Hematopoietic multipotent progenitor cell treated with erythropoietin and hydrocortisone succinate and interleukin-3 and kit ligand, for 15 days (in vitro differentiated cells): ENCODE measurements at places on chromosomes 16 and 17.

GRCh38 chr17:11550431-11550830 is 47.8 kb upstream of the DNAH9 start:
- DNase-seq, result no peak

- DNase-seq, result no peak
Measured at GRCh38 chr17:44546671-44547606, 10.3 kb upstream of the FZD2 start.

DNA sequence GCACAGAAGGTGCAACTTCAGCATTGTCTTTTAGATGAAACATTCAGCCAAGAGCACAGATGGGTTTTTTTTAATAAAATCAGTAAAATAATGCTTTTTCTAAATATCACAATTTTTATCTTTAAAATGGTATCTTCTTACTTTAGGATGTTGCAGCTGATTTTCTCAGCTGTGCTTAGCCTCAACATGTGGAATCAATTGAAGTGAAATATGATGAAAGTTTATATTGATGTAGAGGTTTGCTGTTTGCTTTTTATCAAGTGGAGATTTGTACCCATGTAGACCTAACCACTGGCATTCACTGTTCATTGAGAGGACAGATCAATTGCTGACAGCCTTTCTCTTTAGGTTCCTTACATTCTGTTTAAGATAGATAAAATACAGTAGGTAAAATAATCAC is 107.8 kb downstream of the CYB561 start:
- DNase-seq, result no peak

DNA sequence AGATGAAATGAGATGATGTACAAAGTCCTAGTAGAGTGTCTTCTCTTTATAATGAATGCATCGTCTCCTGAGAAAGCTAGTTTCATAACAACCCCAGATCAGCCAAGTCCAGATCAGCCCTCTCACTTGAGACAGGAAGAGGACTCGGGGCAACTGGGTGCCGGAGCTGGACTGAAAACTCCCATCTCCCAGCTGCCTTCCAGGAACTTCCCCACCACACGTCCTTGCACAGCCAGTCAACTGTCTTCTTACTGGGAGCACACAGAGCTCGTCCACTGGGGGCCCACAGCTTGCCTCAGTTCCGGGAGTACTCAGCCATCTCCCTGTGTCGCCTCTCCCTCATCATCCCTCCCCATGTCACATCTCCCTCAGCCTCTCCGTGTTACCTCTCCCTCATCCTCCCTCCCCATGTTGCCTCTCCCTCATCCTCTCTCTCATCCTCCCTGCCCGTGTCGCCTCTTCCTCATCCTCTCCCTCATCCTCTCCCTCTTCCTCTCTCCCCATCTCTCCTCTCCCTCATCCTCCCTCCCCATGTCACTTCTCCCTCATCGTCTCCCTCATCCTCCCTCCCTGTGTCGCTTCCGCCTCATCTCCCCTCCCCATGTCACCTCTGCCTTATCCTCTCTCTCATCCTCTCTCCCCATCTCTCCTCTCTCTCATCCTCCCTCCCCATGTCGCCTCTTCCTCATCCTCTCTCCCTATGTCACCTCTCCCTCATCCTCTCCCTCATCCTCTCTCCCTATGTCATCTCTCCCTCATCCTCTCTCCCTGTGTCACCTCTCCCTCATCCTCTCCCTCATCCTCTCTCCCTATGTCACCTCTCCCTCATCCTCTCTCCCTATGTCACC is 22.4 kb upstream of the KCNH6 start:
- no peak for DNase-seq

- DNase-seq, result peak; percentile 68
Measured at GRCh38 chr16:74896389-74897370, 88.2 kb downstream of the WDR59 start.

- DNase-seq, result no peak
Measured at GRCh38 chr17:63450551-63450950, 4.4 kb upstream of the CYB561 start.

DNA sequence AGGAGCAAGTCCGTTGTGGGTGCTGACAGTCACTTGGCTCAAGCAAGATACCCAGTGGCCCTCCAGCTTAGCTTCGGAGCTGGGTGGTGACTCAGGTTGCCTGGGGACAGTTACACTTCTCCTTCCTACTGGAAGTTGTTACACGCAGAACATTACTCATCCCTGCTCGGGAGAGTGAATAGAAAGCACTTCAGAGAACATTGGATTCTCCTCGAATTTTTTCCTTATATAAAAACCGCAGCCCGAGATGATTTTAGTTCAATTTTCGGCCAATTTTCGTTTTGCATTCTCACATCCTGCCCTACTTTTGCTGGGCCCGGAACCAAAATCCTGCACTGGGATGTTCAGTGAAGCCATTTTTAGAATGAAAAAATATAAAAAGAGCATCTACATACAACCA is 99.7 kb downstream of the ELAC2 start:
- DNase-seq, result no peak

DNA sequence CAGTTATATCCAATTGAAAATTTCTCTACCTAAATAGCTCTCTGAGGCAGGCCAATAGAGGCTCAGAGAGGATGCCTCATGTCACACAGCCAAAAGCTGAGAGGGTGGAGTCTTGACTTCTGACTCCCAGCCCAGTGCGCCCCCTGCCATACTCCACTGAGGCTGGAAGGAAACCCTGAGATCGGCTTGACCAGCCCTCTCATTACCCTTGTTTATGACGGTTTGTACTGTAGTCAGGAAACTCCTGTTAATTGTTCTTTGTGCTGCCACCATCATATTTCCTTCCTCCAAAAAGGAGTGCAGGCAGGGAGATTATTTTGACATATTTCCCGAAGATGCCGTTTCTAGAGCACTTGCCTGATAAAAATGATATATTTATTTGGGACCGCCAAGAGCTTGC is 107.9 kb downstream of the AIPL1 start:
- DNase-seq, result no peak

GRCh38 chr16:67165121-67166078 is 855 bp downstream of the HSF4 start:
- DNase-seq, result no peak

- DNase-seq, result no peak
Measured at GRCh38 chr17:40718930-40719329, 15.4 kb upstream of the KRT24 start.

GRCh38 chr17:48568499-48569239 is 9.5 kb downstream of the HOXB4 start:
- DNase-seq, result no peak

- no peak for DNase-seq
Measured at GRCh38 chr17:57486882-57487301, 230.6 kb downstream of the MSI2 start.

GRCh38 chr17:41511116-41511515 is 5.7 kb upstream of the KRT13 start:
- peak; percentile 83 for DNase-seq

- no peak for DNase-seq
Measured at GRCh38 chr17:74639704-74640151, 16.2 kb upstream of the CD300E start.

- no peak for DNase-seq
Measured at GRCh38 chr16:58021661-58022551, 3.6 kb upstream of the MMP15 start.

GRCh38 chr16:3195975-3196374 is 8.0 kb downstream of the OR1F1 start:
- no peak for DNase-seq

DNA sequence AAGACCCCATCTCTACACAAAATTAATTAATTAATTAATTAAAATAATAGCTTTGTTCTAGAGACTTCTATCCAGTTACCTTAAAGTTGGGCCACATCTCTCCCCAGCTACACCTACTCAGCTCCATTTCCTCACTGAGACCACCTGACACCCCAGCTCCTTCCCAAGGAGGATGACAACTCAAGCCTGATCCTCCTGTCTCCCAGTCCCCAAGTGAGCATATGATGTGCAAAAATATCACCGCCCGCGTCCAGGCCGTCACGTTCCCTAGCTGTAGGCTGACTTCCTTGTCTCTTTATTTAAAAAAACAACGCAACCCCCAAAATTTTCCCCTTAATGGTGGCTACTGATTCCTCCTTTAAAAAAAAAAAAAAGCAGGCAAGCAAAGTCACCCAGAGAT is 120.2 kb upstream of the RCVRN start:
- DNase-seq, result no peak

DNA sequence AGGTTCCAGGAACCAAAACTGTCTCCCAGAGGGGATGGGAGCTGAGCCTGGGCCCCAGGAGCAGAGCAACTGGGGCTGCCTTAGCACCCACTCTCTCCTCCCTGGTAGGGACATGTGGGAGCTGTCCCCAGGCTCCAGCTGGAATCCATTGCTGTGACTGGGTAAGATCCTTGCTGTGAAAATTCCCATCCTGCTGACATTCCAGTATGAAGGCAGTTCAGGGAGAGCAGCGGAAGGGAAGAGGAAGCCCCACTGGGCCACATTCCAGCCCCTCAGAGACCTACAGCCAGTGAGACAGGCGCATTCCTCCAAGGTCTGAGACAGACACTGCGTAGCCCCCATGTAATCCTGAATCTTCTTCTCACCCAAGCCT is 24.2 kb downstream of the MYO18A start:
- DNase-seq, result no peak

DNA sequence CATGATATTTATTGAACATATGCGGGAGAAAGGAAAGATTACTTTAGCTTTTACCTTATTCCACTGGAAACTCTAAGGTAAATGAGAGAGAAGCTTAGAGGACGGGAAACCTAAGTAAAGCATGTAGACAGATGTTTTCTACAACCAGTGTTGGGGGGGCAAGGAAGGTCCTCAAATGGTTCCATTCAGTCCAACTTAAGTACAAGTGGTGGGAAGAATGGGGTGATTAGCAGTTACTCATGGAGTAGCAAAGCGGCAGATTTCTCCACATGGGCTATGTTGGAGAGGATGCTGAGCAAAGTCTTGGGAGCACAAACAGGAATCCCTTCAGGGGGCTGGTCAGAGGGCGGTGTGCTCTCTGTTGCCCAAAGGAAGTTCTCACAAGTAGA is 78.6 kb downstream of the YPEL2 start:
- no peak for DNase-seq

- no peak for DNase-seq
Measured at GRCh38 chr16:70809392-70810060, 8.6 kb upstream of the VAC14 start.

- peak; percentile 6 for DNase-seq
Measured at GRCh38 chr16:1310832-1311200, 1.4 kb downstream of the UBE2I start.

GRCh38 chr16:50717091-50717490 is 23.7 kb downstream of the NOD2 start:
- no peak for DNase-seq

GRCh38 chr17:68580236-68580770 is 20.9 kb downstream of the FAM20A start:
- no peak for DNase-seq

DNA sequence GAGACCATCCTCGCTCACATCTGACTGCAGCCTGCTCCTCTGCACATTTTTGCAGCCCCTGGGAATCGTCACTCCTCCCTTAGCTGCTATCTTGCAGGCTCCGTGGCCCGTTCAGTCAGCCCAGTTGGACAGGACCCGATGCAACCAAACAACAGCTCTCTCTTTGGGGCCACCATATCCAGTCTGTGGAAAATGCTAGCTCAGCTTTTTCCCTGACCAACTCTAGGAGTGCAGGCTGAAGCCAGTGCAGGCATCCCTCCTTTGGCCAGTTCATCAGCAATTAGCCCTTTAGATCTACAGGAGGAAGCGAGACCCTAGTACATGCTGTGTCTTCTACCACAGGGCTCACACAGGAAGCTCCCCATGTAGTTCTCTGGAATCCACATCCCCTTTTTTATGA is 182.1 kb downstream of the HS3ST3A1 start:
- no peak for DNase-seq

- DNase-seq, result no peak
Measured at GRCh38 chr17:80632046-80632581, 87.5 kb downstream of the RPTOR start.

- DNase-seq, result no peak
Measured at GRCh38 chr17:60145006-60145935, 4.5 kb upstream of the CA4 start.
